ENCODE measurements at places on chromosomes 5 and 9. TPM values are rescaled to one million over a fixed set of nuclear protein-coding genes. Genes with fewer than 3 reads are reported as not detected.

DNA sequence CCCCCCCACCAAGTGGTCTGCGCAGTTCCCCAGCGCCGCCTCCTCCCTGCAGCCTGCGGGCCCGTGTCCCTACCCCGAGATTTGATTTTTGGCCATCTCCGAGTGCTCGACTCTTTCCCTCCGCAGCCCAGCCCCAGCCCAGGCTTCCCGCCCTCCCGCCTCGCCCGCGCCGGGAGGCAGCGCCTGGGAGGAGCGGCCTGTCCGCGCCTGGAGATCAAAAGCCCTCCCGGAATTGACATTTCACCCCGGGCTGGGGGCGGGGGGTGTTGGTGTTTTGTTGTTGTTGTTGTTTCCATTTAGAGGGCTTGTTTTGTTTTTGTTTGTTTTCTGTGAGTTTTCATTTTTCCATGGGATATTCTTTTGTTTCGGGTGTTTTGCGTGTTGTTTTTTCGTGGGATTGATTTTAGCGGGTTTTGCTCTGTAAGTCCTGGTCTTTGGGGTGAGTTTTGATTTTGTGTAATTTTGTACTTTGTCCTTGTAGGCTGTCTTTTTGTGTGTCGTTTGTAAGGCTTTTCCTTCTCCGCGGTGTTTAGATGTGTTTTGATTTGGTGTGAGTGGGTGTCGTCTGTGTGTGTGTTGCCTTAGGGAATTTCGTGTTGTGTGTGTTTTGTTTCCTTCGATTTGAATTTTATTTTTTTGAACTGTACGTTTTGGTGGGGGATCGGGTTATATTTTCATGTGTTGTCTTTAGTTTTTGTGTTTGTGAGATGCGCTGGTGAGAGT lies 1.7 kb upstream of the PAX5 start:
- peak; percentile 49 for DNase-seq

GRCh38 chr9:27940535-27940934 lies 367.3 kb upstream of the C9orf72 start:
- no peak for DNase-seq

ZNF618 gene
- 10.8 TPM for total RNA-seq

PCDHB3 gene
- 3.7 TPM for total RNA-seq

LCN9 gene
- not detected for total RNA-seq

GRCh38 chr9:76898786-76899185 lies 7.1 kb downstream of the PRUNE2 start:
- DNase-seq: no peak

GRCh38 chr9:2616692-2617377 lies 4.8 kb upstream of the VLDLR start:
- no peak for DNase-seq

PTPA gene
- total RNA-seq: 92.3 TPM

PAEP gene
- total RNA-seq: not detected

ASPN gene
- total RNA-seq: 419 TPM

HSD17B3 gene
- total RNA-seq: not detected

GRCh38 chr9:94881023-94881422 lies 154.5 kb downstream of the AOPEP start:
- DNase-seq: no peak

INSL4 gene
- total RNA-seq: not detected

C6 gene
- total RNA-seq: not detected

GRCh38 chr9:81824802-81825730 lies 103.2 kb upstream of the SPATA31D4 start:
- DNase-seq: no peak

- DNase-seq: peak; percentile 75
These were observed at the start of gene SH3PXD2B for GRCh38 chr5:172454358-172455086. TSS of gene SH3PXD2B (minus strand) at chr5:172454525. CDS start at chr5:172454352, 173 bp downstream.

OBP2B gene
- total RNA-seq: not detected

GRCh38 chr5:157241483-157241882 lies 24.4 kb upstream of the CYFIP2 start:
- DNase-seq: no peak

DNA sequence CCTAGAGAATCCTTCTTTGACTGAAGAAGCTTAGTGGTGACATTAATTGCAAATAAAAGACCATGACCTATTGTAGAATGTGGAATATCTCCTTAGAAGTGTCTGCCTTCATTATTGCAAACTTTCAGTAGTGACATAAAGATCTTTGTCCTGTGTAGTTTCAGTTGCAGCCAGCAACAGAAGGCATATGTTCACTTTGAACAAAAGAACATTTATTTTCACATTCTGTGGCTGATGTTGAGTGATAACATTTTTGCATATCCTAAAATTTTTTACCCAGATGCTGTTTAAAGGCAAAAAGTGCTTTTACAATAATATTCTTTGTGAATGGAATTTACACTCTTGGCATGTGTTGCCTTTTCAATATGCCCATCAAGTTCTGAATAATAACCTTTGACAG lies 165.9 kb downstream of the TMC1 start:
- DNase-seq: peak; percentile 11

DNA sequence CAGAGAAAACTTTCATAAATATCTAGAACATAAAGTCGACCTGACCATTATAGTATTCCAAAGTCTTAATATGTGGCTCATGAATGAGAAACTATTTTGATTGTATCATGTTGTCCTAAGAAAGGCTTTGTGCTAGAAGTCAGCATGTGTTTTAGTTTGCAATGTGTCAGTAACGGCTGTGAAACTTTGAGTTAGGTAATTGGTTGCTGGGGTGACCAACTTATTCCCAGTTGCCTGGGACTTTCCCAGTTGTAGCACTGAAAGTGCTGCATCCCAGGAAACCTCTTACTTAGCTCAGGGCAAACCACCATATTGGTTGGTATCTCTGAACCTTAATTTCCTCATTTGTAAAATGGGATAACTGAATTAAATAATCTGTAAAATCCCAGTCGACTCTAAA lies 114.6 kb upstream of the SLC12A2 start:
- DNase-seq: no peak

DNA sequence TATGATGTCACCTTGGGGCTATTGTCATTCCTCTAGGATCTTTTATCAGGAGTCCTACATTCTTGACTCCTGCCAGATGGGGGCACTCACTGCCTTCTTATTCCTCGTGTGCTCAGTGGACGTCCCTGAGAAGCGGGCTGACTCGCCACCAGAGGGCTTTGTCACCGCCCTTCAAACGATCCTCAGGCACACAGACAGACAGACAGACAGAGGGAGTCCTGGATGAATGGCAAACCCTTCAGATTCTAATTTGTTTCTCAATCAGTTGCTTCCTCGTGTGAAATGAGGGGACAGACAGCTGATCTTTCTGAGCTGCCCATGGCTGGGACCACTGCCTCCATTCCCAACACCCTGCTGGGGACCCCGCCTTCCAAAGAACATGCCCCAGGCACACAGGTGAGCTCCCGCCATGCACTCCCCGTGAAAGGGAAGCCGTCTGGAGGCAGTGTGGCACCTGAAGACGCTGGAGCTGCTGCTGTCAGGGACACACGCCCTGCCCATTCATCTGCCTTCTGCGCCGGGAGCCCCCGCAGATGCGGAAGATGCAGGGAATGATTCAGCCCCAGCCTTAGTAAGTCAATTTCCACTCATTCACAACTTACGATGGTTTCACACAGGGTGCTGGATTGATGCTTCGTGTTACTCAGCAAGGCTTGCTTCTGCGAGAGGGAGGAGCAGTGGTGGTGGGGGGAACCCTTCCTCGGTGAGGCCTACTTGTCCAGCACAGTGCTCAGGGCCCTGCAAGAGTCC lies 24.9 kb upstream of the SH3PXD2B start:
- DNase-seq: peak; percentile 96

DNA sequence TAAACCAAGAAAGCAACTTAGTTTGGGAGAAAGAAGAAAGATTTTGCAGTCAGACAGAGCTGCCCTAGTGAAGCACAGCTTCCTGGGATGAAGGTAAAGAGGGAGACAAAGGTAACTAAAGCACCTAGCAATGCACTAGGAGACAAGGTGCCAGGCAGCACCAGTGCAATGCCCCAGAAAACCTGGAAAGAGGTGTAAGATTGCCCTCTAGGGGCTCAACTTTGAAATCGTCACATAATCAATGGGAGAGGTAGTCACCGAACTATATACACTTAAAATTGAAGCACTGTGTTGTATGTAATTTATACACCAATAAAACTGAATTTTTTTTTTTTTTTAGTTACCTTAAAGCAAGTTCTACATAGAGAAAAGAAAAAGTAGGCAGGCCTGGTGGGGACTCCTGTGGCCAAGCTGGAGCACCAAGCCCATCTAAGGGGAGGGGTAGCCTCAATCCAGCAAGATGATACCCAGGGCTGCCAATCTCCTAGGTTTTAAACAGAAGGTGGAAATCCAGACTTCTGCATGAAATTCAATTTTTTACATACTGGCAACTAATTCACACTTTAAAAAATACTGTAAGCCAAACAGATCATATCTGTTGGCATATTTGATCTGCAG lies 48.2 kb downstream of the CDK5RAP2 start:
- DNase-seq: peak; percentile 28

- no peak for DNase-seq
These were observed 138.1 kb upstream of the WWC1 start for GRCh38 chr5:168153263-168153875.

DNA sequence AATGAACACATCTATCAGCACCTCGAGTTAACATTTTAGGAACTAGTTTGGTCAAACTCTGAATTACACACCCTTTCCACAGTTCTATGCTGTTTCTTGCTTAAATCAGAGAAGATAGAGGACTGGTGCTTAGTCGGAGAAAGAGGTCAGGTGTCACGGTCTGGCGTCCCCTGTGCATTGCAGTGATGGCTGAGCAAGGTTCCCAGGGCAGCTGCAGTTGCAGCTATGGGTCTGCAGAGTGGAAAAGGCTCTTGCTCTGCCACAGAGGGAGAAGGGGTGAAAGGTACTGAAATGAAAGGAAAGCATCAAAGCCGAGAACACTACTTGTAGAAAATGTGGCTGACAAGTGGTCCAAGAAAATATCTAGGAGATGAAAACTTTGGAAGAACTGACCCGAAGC lies 25.2 kb upstream of the SH3RF2 start:
- DNase-seq: no peak

- no peak for DNase-seq
These were observed 569.6 kb downstream of the EBF1 start for GRCh38 chr5:158530115-158530514.

DNA sequence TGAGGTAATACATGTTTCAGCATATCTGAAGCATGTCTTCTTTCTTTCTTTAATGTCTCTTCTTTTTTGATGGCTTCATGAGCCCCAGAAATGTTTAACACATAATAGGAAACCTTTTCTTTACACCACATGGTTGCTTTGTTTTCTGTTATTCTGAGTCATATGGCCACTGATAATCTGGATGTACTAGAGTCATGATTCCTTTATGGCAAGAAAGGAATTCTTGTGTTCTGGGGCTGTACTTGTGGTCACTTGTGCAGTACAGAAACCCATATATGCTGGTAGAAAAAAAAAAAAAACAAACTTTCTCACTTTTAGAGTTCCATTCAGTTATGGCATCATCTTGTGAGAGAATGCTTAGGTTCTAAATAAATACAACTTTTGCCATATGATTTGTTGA lies 1669.3 kb upstream of the CDH9 start:
- DNase-seq: no peak

GRCh38 chr5:78753093-78753531 lies 104.5 kb upstream of the LHFPL2 start:
- no peak for DNase-seq

Data from tongue (tissue), 3 donors.